ENCODE measurements at places on chromosomes 11 and 22.

DNA sequence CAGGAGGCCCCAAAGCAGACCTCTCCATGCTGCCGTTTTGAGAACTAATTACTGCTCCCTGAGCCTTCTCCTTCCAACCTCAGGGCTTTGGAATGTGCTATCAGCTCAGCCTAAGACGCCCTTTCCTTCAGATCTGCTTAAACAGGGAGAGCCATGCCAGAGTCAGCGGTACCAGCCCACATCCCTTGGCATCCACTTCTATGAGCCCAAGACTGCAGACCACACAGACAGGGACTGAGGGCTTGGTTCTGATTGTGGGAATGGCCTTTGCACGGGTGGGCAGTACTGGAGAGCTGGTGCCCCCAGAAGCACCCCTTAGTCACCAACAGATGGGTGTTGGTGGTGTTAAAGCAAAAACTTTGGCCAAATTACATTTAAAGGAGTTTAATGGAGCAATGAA, 146.5 kb downstream of the TTC17 start:
- no peak for DNase-seq

DNA sequence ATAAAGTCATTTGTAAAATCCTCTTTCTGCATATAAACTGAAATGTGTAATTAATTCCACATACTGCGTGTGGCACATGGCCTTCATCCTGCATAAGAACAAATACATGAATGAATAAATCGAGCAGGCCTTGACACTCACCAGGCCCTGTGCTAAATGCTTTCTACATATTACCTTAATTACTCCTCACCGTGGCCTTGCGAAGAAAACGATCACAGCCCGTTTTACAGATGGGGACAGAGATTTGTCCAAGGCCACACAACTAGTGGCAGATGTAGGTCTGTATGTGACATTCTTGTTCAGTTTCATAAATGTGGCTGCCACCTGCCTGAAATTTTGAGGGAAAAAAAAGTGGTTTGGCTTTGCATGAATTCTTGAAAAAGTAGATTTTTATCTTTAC, 5.8 kb upstream of the CCND1 start:
- no peak for DNase-seq

- DNase-seq = no peak
Measured at GRCh38 chr11:17411418-17411817, 23.0 kb upstream of the KCNJ11 start.

DNA sequence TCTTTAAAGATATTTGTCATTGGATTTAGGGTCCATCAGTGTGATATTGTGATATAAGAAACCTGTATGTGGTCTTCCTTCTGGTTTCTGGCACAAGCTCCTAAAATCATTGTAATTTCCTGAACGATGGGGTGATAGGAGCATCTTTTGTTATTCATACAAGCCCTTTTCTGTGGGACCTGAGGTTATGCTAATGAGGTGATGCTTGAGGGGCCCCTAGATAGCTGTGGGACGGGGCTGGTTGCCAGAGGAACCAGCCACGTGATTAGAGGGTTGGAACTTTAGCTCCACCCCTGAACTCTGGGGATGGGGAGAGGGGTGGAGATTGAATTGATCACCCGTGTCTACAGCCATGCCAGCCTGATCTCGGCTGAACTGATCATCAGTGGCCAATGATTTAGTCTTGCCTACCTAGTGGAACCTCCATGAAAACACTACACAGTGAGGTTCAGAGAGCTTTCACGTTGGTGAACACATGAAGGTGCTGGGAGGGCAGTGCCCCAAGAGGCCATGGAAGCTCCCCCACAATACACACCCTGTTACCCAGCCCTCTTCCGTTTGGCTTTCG, 62.8 kb downstream of the BCR start:
- DNase-seq = no peak

DNA sequence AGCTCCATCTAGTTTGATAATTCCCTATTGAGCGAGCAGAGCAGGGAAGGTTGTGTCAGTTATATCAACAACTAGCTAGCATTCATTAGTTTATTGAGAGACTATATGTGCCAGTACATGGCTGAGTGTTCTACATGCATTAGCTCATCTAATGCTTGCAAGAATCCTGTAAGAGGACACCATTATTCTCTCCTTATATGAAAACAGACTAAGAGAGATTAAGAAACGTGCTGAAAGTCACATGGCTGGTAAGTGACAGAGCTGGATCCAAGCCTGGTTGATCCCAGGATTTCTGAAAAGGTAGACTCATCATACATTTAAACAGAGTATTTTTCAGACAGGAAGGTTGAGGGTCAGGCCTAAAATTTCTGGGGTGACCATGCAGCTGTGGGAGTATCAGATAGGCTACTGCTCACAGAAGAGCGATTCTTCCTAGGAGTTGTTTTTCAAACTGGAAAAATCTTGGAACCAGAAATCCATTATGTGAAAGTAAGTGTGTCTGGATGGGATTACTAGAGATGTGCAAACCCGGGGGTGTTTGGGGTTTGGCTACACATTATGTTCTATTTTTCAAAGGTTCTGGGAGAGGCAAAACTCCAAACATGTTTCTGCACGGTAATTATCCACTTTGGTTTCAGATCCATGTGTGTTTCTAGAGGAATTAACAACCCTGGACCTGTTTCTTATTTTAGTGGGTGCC, 213.3 kb downstream of the FAM76B start:
- no peak for DNase-seq

DNA sequence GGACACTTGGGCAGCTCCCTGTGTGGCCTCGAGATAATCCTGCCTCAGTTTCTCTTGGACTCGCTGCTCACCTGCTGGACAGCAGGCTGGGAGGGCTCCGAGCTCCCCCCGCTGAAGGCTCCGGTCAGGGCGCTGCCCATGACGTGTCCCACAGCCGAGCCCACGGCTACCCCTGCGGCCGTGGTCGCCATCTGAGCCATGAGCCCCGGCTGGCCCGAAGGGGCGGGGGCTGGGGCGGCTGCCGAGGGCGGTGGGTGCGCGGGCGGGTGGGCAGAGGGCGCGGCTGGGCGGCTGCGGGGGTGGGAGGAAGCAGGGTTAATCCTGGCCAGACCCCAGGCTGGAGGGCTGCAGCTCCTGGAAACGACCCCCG, 484 bp downstream of the CHCHD10 start:
- DNase-seq = no peak

GRCh38 chr11:15468466-15468865, 353.7 kb downstream of the INSC start:
- no peak for DNase-seq

DNA sequence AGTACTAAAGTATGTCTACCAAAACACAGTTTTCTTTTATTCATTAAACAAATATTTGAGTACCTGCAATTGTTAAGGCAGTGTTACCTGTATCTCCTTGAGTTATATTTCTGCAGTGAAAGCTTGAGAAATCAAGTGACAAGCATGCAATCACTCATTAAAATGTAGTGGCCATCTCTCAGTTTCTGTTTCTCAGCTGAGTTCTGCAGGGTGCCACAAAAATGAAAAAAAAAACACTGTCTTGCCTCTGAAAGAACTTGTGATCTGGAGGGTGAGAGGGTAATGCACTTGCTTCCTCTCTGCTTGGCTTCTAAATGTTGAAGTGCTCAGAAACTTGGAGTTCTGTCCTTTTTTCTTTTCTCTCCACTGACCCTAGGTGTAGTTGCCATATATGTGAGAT, 6.8 kb downstream of the QSER1 start:
- DNase-seq = no peak

- DNase-seq = no peak
Measured at GRCh38 chr22:40383905-40384304, 13.5 kb downstream of the SGSM3 start.

- DNase-seq = no peak
Measured at GRCh38 chr11:57158599-57158998, 23.2 kb upstream of the LRRC55 start.
